Prostate gland (tissue), 2 donors: ENCODE measurements at places on chromosomes 11 and 22.
A peak's percentile ranks its signal among the peaks of the same experiment; 100 is the strongest.

DNA sequence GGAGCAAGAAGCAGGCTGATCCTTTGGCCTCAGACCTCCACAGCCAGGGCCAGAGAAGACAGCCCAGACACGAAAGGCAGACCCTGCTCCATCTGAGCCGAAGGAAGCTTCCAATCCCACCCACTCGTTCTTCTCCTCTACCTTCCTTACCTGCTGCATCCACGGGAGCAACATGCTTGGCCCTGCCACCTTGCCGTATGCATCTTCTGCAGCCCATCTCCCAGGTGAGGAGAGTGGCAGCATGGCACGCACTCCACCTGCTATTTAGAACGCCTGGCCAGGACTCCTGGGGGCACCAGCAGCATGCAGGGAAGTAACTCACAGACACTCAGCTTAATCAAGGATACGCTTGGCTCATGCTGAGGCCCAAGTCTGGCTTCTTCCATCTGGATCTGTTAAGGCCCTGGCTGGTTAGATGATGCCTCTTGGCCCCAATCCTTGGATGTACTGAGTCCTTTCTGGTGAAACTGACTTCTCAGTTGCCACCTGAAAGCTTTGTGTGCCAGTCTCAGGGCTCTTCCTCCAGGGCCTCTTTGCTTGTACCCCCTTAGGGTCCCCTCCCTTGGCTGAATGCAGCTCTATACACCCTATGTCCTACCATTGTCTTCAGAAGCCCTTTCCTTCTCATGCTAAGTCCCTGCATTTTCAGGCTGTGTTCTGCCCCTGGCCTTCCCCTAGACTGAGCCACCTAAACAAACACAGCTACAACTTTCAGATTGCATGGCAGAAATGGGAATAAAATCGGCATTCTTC, 604.9 kb downstream of the BUD13 start:
- DNase-seq, result no peak

DNA sequence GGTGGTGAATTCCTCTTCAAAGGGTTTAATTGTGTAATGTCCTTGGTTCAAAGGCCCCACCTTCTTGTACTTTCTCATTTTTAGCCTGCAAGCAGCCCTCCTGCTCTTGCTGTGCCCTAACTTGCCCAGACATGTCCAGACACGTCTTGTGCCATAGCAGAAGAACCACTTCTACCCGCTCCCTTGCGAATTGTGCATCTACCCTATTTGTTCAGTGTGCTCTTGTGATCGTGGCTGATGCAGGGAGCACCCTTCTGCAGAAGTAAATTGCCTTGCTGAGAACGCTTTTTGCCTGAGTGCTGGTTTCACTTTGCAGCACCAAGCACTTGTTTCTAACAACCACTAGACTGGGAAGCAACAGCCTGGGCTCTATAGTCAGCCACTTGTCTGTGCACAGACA, 249.4 kb downstream of the SBF2 start:
- DNase-seq, result no peak

DNA sequence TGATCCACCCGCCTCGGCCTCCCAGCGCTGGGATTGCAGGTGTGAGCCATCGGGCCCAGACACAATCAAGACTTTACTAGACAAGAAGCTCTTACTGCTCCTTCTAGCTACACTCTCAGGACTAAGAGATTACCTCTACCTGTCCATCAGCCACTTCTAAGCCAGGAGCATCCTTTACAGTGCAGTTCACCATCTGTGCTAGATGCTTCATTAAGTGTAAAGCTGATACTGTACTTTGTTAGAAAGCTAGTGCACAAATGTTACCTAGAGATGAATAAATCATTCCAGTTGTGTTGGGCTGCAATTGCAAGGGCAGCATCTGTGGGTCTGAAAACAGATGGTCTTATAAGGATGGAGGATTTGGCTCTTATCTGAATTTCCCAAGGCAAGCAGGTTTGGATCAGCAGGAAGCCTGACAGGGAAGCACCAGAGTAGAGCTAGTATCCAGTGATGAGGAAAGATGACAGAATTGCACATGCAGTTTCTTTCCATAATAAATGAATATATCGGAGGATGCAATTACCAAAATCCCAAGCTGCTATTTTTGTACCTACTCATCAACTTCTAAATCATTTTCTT, 58.3 kb downstream of the FAM168A start:
- no peak for DNase-seq

- DNase-seq, result no peak
Observed at GRCh38 chr11:65121447-65121864, 478 bp downstream of the FAU start.

DNA sequence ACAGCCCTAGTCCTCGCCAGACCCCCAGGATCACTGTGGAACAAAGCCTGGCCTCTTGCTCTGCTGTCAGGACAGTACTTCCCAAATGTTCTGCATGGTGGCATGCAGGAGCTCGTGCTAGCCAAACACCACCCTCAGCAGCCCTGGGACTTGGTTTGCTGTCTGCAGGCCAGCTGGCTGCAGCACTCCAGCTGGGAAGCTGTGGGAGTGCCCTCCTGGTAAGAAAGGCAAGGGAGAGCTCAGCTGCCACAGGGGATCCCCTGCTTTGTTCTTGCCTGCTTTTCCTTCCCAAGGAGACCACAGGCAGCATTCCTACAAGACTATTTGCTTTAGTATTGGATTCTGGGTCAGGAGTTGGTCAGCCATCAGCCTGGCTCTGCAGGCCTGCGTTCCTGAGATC, 27.9 kb downstream of the TCIRG1 start:
- DNase-seq, result no peak

- DNase-seq, result no peak
Observed at GRCh38 chr11:86772999-86773398, 27.3 kb upstream of the PRSS23 start.

DNA sequence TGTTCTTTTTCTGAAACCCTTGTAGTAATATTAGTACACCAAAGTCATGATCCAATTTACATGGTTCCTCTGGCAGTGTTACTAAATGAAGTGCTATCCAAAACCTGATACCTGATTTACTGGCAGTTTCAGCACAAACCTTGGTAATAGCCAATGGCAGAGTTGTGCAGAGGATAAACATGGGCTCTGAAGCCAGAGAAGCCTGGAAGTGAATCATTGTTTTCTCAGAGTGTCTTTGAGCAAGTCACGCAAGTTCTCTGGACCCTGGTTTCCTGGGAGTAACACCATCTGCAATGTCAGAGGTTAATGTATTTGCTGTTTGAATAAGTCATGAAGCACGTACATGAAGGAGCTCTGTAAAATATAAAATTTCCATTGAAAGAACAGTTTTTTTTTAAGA, 222.3 kb upstream of the NARS2 start:
- no peak for DNase-seq

DNA sequence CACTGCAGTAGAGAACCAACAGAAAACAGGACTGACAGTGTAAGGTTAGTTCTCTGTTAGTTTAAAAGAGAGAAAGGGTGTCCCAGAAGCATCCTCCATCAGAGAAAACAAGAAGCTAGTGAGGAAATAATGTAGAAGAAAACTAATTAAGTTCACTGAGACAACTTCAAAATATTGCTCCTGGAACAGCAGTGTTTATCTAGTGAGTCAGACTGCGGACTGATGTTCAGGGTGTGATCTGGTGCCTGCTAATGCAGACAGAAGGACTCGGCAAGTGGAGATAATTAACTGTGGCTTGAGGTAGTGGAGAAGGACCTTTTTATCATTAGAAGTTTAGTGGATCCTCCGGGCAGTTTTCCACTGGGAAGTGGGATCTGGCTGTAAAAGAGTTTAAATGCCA, 55.4 kb downstream of the CDON start:
- peak; percentile 18 for DNase-seq

DNA sequence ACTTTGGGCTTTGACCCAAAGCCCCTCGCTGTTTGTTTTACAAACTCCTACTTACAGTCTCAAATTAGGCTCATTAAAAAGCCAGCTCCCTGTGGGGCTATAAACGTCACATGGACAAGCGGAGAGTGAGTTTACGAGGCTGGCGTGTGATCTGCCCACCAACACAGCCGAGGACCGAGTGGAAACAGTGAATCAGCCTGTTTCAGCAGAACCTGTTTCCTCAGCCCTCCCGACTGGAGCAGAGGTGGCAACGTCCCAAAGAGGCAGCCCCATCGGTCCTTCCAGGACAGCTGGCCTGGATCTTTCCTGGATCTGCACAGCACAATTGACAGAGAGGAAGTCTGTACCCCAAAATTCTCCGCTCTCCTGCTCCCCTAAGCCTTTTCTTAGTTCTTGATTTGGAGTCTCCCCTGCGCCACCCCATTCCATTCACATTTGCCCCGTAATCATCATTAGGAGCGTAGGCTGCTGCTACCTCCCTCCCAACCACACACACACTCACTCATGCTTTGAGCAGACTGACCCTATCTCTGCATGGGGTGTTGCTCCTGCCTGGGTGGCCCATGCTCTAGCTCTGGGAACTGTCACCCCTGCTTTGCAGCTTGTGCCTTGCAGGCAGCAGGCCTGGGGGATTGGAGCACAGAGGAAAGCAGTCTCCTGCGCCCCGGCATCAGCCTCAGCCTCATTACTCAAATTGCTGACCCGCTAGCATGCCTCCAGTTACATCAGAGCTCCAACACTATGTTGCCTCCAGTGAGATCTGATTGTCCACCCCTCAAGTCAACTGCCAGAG, 117.8 kb downstream of the NAT10 start:
- DNase-seq, result peak; percentile 74

DNA sequence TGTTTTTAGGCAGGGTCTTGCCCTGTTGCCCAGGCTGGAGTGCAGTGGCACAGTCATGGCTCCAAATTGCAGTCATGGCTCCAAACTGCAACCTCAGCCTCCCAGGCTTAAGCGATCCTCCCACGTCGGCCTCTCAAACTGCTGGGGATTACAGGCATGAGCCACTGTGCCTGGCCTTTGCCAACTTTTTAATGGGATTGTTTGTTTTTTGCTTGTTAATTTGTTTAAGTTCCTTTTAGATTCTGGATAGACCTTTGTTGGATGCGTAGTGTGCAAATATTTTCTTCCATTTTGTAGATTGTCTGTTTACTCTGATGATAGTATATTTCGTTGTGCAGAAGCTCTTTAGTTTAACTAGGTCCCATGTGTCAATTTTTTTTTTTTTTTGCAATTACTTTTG, 10.0 kb upstream of the SCGB1D1 start:
- DNase-seq, result peak; percentile 45

DNA sequence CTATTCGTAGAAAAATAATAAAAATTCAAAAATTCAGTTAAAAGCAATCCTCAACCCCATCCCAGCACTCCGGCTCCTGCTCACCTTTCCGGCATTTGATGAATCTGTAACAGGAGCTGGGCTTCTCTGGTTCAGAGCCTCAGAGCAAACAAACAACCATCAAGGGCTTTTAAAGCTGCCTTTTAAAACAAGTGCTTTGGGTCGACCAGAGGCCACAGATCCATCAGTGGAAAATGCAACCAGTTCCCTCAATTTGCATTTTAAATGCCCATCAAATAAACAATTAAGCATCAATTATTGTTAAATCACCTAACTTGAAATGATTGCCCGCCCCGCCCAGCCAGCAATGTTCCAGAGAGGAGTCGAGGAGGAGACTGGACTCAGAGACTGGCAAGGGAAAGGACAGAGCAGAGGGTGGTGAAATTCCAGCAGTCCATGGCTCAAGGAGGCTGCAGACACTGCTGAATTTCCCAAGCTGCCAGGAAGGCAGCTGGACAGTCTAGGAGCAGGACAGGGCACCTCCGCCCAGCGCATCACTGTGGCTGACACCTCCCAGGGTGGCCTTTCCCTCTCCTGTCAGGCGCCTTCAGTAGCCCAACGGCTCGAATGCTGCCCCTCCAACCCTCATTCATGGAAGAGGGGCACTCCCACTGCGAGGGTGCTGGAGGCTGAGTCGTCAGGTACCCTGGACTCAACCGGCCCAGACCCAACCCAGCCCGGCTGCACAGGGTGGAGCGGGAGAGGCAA, 7.5 kb downstream of the FXYD6 start:
- no peak for DNase-seq
